ENCODE measurements at places on chromosomes 3 and 15. TPM values are rescaled to one million over a fixed set of nuclear protein-coding genes. Genes with fewer than 3 reads are reported as not detected.

Gene NOX5
- total RNA-seq = 0.18 TPM

Gene GPR149
- not detected for total RNA-seq

Gene CEP19
- 0.84 TPM for total RNA-seq

GRCh38 chr3:59513570-59513969 is 463.7 kb upstream of the CFAP20DC start:
- DNase-seq = no peak
- H3K4me3 ChIP-seq = no peak overlapping the region
- H3K4me1 ChIP-seq = no peaks in the 10 kb centered on the region
- H3K27ac ChIP-seq = no peak overlapping the region
- H3K27me3 ChIP-seq = no peaks in the 10 kb centered on the region

DNA sequence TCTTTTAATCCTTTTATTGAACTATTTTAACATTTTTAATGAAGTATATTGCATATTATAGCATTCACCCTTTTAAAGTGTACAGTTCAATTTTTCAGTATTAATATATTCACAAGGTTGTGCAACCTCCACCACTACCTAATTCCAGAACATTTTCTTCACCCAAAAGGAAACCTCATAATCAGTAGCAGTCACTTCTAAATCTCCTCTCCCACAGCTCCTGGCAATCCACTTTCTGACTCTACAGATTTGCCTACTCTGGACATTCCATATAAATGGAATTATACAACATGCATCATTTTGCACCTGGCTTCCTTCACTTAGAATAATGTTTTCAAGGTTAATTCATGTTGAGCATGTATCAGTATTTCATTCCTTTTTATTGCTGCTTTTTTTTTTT is 55.0 kb upstream of the HRH1 start:
- DNase-seq = no peak
- no peaks in the 10 kb centered on the region for H3K27me3 ChIP-seq
- H3K4me3 ChIP-seq = no peak overlapping the region
- H3K27ac ChIP-seq = no peak overlapping the region
- H3K36me3 ChIP-seq = no peaks in the 10 kb centered on the region

DNA sequence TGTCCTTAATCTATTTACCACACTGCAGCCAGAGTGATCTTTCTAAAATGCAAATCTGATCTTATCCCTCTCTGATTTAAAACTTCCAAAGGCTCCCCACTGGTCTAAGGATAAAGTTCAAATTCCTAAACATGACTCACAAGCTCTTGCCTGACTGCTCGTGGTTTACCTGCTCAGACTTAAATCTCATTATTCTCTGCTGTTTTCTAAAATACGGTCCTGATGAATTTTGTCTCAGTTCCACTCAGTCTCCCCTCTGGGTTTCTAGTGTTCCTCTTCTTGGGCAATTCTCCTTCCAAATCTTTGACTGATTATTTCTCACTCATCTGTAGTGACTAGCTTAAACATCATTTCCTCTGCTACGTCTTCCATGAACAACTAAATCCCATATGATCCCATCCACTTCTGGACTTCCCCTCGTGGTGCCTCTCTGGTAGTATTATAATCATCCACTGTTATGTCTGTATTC is 108.3 kb downstream of the P3H2 start:
- no peaks in the 10 kb centered on the region for H3K27me3 ChIP-seq
- H3K27ac ChIP-seq = no peak overlapping the region

GRCh38 chr3:45608885-45609284 is 14.3 kb downstream of the LIMD1 start:
- peak overlapping the region; percentile 1 for H3K27ac ChIP-seq
- no peak overlapping the region for H3K4me3 ChIP-seq
- no peaks in the 10 kb centered on the region for H3K27me3 ChIP-seq
- peaks cover 19% of the 10 kb centered on the region for H3K4me1 ChIP-seq

- H3K27ac ChIP-seq = no peak overlapping the region
- no peak for DNase-seq
- H3K4me3 ChIP-seq = no peak overlapping the region
- no peaks in the 10 kb centered on the region for H3K36me3 ChIP-seq
- no peaks in the 10 kb centered on the region for H3K4me1 ChIP-seq
These were observed 138.6 kb downstream of the P2RY1 start for GRCh38 chr3:152973575-152973974.

DNA sequence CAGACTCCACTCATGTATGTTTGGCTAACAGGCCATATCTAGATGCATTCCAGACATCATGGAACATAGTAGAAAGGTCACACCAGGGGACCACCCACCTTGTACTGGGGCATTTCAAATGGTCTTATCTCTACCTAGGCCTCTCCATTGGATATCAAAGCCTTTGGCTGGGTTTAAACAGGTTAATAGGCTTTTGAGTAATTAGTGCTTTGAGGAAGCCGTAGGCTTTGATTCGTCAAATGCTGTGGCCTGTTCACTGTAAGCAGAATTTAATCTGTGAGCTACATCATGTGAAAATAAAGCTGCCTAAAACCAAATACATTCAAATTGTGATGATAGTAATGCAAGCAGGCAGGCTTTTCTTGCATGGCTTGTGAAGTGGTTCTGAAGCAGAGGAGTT is 129.5 kb downstream of the ST8SIA2 start:
- H3K27ac ChIP-seq = no peak overlapping the region
- H3K4me3 ChIP-seq = no peak overlapping the region
- no peaks in the 10 kb centered on the region for H3K36me3 ChIP-seq
- H3K4me1 ChIP-seq = no peaks in the 10 kb centered on the region
- H3K27me3 ChIP-seq = no peaks in the 10 kb centered on the region

GRCh38 chr15:70342141-70342540 is 244.4 kb upstream of the TLE3 start:
- no peaks in the 10 kb centered on the region for H3K36me3 ChIP-seq
- no peaks in the 10 kb centered on the region for H3K27me3 ChIP-seq
- H3K4me3 ChIP-seq = no peak overlapping the region
- DNase-seq = no peak

DNA sequence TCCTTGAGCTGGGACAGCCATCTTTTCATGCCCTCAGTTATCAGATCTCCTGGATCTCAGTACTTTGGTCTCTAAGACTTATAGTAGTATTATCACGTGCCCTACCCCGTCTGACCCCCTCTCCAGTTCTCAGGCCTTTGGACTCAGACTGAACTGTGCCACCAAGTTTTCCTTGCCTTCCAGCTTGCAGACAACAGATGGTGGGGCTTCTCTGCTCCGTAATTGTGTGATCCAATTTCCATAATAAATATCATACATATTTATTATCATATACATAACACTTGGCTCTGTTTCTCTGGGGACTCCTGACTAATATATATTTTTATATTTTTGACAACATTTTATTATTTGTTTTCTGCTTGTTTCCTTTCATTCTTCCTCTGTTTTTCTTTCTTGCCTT is 458.8 kb upstream of the SEMA6D start:
- no peaks in the 10 kb centered on the region for H3K36me3 ChIP-seq
- H3K4me3 ChIP-seq = no peak overlapping the region
- no peaks in the 10 kb centered on the region for H3K4me1 ChIP-seq
- DNase-seq = no peak

GRCh38 chr3:160184655-160185054 is 40.6 kb upstream of the C3orf80 start:
- no peak overlapping the region for H3K27ac ChIP-seq
- H3K36me3 ChIP-seq = no peaks in the 10 kb centered on the region
- H3K4me3 ChIP-seq = no peak overlapping the region
- DNase-seq = no peak
- H3K27me3 ChIP-seq = no peaks in the 10 kb centered on the region
- H3K4me1 ChIP-seq = peaks cover 8% of the 10 kb centered on the region

GRCh38 chr3:13665582-13666226 is 116.8 kb downstream of the FBLN2 start:
- no peaks in the 10 kb centered on the region for H3K36me3 ChIP-seq
- H3K27me3 ChIP-seq = no peaks in the 10 kb centered on the region
- no peaks in the 10 kb centered on the region for H3K4me1 ChIP-seq
- DNase-seq = no peak

DNA sequence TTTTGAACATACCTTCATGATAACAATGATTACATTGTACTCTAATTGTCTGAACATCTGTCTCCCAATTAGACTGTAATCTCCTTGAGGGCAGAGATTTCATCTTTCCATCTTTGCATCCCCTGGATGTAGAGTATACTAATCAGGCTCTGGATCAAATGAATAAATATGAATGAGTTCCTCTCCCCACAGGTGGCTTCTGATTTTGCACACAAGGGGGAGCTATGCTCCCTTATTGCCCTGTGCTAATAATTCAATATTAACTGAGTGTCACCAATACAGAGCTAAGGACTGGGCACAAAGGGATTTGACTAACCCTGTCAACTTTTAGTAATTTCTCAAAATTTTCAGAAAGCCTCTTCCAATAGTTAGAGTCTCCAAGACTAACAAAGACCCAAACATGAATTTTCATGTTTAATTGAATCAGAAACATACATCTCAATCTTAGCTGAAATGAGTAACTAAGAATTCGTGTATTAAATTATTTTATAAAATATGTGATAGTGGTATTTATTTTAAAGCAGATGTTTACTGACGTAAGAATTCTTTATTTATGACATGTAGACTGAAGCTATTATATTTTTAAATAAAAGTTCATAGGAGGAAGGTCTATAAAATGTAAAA is 3.0 kb downstream of the DUOXA1 start:
- H3K36me3 ChIP-seq = no peaks in the 10 kb centered on the region
- no peak for DNase-seq
- no peak overlapping the region for H3K27ac ChIP-seq
- H3K4me1 ChIP-seq = no peaks in the 10 kb centered on the region
- no peaks in the 10 kb centered on the region for H3K27me3 ChIP-seq
- H3K4me3 ChIP-seq = no peak overlapping the region

All from aorta (tissue), 5 donors.